NCI-H2081 treated with DMSO at 0.1 percent for 48 hours (cell line): ENCODE measurements at places on chromosomes 13 and 19.

DNA sequence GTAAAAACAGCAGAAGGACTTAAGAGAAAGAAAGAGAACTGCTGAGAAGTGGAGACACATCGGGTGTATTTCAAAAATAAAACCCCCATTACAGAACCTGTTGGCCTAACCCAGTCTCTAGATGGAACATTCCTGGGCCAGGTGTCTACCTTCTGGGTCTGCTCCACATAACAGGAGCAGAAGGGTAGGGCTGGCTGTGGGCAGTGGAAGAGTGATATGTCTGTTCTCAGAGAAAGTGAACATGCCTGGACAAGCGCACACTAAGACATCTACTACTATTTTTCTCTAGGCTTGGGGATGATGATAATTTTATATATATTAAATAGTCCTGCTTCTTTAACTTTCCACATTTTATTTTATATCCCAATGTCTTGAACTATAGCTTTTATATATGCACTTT lies 267.1 kb downstream of the TBC1D4 start:
- no peak for DNase-seq

DNA sequence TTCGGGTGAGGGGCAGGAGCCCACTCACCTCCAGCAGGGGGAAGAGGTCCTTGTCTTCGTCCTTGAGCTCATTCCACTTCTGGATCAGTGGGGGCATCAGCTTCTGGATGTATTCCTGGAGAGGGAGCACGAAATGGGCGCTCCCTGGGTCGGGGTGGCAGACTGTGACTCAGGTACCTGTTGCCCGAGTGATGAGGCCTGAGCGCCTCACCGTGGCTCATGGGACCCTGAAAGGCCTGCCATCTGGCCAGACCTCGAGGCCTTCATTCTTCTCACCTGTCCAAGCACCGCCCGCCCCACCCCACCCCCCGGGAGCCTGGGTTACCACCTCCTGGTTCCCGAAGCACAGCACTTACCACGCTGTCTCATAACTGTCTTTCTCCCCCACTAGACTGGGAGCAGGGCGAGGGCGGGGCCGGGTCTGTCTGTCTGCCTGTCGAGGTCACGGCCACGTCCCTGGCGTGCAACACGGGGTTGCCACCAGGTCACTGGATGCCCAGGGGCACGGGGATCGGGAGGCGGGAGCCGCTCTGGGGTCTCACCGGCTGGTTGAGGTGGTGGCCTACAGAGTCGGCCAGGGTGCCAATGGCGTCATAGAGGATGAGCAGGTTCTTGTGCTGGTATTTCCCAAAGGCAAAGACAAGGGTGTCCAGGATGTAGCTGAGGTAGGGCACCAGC lies 9.4 kb upstream of the FBXW9 start:
- DNase-seq = no peak

GRCh38 chr19:8085598-8086408 lies 33.2 kb downstream of the CCL25 start:
- no peak for DNase-seq

- DNase-seq = no peak
These were observed 852 bp downstream of the SCEL start for GRCh38 chr13:77536358-77536757.

DNA sequence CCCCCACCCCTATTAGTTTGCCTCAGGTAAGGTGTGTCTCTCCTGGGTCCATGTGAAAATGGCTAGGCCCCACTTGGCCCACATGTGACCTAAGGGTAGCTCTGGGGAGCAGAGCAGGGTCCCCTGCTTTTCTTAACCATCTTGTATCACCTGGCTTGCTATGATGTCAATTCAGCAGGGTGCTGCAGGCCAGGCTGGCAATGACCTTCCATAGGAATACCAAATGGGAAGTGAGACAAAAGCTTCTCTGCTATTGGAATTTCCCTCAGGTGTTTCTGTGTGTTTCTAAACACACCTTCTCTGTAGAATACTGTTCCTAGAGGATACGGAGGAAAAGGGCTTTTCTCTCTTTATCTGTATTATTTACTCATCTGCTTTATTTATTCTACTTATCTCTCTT lies 35.7 kb upstream of the DACH1 start:
- no peak for DNase-seq

GRCh38 chr13:27174766-27175455 lies 3.3 kb upstream of the USP12 start:
- no peak for DNase-seq

GRCh38 chr13:42114912-42115311 lies 66.5 kb downstream of the DGKH start:
- DNase-seq = no peak

DNA sequence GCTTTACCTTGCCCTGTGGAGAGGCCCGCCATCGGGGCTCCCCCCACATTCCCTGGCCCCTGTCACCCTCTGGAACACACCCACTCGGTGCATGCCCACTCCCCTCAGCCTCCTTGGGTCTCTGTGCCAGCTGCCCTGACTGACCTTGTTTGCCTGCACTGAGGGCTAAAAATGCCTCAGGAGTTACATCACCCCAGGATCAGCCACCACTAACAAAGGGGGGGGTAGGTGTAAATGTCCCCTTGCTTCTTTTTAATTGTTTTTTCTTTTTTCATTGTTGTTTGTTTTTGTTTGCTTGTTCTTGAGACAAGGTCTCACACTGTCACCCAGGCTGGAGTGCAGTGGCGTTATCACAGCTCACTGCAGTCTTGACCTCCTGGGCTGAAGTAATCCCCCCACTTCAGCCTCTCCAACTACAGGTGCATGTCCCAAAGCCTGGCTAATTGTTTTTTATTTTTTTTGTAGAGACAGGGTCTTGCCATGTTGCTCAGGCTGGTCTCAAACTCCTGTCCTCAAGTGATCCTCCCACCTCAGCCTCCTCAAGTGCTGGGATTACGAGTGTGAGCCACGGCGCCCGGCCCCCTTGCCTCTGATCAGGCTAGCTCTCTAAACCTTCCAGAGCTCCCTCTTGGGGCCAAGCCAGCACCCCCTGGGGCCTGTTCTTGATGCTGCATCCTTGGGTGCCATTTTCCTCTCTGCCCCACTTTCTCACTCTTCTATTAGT lies 297.1 kb downstream of the UQCRFS1 start:
- no peak for DNase-seq

DNA sequence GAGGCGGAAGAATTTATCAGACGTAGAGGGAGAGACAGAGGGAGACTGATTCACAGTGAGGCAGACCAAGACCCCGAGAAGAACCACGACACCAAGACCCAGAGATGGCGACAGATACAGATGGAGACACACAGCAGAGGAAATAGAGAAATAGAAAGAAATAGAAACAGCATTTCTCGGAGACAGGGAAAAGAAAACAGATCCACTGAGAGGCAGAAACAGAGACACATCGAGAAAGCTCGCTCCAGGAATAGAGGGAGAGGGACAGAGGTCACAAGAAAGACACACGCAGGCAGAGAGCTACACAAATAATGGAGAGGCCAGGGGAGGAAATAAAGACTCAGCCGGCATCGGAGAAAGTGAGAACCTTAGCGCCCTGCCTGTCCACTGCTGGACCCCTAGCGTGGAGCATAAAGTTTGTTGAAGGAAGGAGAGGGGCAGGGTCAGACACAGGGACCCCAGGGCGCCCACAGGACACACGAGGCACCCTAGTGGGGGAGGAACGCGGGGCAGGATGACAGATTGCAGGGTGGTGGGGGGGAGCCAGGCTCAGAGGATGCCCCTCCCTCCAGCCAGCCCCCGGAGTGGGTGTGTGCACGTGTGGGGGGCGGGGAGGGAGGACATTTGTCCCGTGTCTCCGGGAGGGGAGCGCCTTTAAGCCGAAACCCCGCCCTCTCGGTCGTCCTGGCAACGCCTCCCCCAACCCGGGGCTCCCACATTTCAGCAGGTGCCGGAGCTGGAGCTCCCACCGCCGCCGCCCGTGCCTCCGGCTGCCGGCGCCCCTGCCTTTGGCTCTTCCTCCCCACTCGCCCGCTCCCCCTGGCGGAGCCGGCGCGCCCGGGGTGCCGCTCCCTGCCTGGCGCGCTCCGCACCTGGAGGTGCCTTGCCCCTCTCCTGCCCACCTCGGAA lies at the start of gene PRKCG:
Gene PRKCG (plus strand): TSS at position 716 of the 909 bp plus-strand sequence. CDS start 298 bp downstream, outside the sequence.
- no peak for DNase-seq

DNA sequence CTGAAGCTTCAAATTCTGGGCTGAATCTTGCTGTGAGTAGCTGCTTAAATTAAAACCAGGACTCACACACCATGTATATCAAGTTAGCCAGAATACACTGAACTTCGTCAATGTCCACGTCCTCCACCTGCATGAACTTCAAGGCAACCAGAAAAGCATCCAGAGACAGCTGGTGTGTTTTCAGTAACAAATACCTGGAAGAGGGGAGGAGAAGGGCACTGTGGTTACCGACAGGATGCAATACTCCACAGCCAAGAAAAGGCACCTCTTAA lies 20.4 kb downstream of the PROZ start:
- no peak for DNase-seq

- no peak for DNase-seq
These were observed 19.4 kb upstream of the PLEKHF1 start for GRCh38 chr19:29645911-29646310.

GRCh38 chr19:42261763-42262162 lies 6.8 kb upstream of the ERF start:
- no peak for DNase-seq

GRCh38 chr13:23684647-23685046 lies 114.4 kb downstream of the TNFRSF19 start:
- DNase-seq = no peak
